ENCODE measurements at places on chromosomes 5 and 9. TPM values are rescaled to one million over a fixed set of nuclear protein-coding genes. Genes with fewer than 3 reads are reported as not detected.

DNA sequence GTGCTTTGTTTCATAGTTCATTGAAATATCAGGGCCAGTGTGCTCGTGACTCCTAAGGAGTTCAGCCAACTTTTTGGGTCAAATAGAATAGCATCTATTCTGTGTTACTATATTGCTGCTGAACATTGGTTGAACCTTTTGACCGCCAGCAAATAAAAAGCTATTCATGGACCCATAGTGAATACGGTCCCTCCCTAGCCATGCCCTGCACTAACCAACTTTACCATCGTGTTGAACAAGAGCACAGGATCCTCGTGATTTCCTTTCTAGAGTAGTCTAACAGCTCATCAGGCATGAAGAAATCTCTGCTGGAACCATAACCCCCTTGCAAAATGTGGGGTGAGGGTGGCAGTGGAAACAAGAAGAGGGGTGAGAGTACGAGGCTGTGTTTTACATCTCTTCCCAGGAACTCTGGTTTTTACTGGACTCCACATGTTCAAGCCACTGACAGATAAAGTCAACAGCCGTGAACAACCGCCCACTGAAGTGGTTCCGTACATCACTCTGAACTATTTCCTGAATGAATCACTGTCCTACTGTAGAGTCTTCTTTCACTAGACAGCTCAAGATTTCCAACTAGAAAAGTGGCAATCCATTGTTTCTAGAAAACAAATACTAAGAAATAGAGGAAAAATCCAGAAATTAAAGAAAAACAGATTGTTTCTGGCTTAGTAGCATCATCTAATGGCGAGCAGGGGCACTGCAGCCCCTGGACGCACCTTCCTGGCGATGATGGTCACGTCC lies 70.1 kb upstream of the SPATA31E1 start:
- H3K27ac ChIP-seq, result no peak overlapping the region
- H3K4me3 ChIP-seq, result no peak overlapping the region
- H3K4me1 ChIP-seq, result peaks cover 5% of the 10 kb centered on the region
- DNase-seq, result peak; percentile 38

- H3K27me3 ChIP-seq, result no peaks in the 10 kb centered on the region
- no peak for DNase-seq
- H3K4me1 ChIP-seq, result peaks cover 14% of the 10 kb centered on the region
- no peaks in the 10 kb centered on the region for H3K36me3 ChIP-seq
- H3K27ac ChIP-seq, result no peak overlapping the region
Measured at GRCh38 chr9:86980802-86981201, 33.5 kb upstream of the GAS1 start.

DNA sequence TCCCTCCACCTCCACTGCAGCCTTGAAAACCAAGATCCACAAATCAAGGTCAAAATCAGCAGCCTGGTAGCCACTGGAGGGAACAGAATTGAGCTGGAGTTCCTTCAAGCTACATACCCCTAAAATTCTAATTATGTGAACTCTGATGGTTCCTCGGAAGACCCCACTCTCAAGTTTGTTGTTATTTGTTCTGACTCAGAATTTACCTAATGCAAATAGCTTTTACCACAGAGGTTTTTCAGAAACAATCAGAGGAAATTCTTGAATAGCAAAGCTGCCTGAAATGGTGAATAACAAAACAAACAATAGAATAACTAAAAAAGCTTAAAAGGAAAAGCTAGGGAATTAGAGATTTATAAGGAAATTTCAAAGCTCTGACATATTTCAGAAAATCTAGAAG lies 220.0 kb downstream of the CDH18 start:
- no peaks in the 10 kb centered on the region for H3K4me1 ChIP-seq
- H3K4me3 ChIP-seq, result no peak overlapping the region
- no peak overlapping the region for H3K27ac ChIP-seq
- H3K27me3 ChIP-seq, result no peaks in the 10 kb centered on the region

GRCh38 chr5:169831331-169831730 lies 149.0 kb downstream of the INSYN2B start:
- H3K4me3 ChIP-seq, result no peak overlapping the region
- H3K27ac ChIP-seq, result no peak overlapping the region
- peaks cover under 1% of the 10 kb centered on the region for H3K36me3 ChIP-seq
- no peaks in the 10 kb centered on the region for H3K27me3 ChIP-seq

DNA sequence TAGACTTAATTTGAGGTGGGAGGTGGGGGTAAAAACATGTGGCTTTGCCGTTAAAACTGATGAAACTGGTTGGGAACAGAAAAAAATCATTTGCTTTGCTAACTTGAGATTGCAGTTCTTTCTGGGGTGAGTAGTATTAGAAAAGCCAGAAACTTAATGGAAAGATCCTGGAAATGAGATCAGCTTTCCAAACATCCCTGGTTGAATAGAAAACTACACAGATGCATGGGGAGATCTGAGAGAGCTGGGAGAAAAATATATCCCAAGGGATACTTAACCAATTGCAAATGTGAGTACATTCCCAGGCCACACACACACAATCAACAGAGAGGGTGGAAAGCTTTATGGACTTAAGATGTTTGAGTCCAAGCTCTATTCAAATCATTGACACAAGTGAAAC lies 222.3 kb downstream of the YTHDC2 start:
- H3K27ac ChIP-seq, result no peak overlapping the region
- no peak for DNase-seq
- H3K27me3 ChIP-seq, result no peaks in the 10 kb centered on the region
- no peak overlapping the region for H3K4me3 ChIP-seq
- no peaks in the 10 kb centered on the region for H3K36me3 ChIP-seq

DNA sequence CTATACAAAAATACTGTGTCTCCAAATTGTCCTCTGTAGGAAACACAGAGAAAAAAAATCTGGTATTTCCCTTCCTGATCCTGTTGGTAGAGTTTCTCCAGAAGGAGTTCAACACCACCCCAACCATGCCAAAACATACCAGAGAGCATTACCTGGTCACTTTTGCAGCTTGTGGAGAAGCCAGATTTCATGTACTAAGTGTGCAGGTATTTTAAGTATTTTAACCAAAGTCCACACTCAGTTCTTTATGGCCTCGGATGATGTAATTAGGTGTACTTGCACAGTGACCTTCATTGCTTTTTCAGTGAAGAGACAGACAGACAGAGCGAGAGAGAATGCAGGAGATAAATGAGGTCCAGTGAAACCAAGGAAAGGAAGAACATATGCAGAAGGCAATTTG lies 2046.8 kb upstream of the CDH9 start:
- no peak overlapping the region for H3K27ac ChIP-seq
- no peaks in the 10 kb centered on the region for H3K36me3 ChIP-seq
- no peak for DNase-seq
- H3K4me1 ChIP-seq, result peaks cover 3% of the 10 kb centered on the region
- peaks cover 3% of the 10 kb centered on the region for H3K27me3 ChIP-seq
- no peak overlapping the region for H3K4me3 ChIP-seq

GRCh38 chr5:53480416-53481158 lies at the start of gene FST:
Gene FST, plus strand, starts transcription at chr5:53480629. Its CDS starts 163 bp downstream, at chr5:53480792.
- peak within 1 kb of the TSS; percentile 30 for H3K27ac ChIP-seq
- peak; percentile 65 for DNase-seq
- H3K4me3 ChIP-seq, result peak within 1 kb of the TSS; percentile 93
- H3K36me3 ChIP-seq, result peaks cover 5% of the 10 kb centered on the region

DNA sequence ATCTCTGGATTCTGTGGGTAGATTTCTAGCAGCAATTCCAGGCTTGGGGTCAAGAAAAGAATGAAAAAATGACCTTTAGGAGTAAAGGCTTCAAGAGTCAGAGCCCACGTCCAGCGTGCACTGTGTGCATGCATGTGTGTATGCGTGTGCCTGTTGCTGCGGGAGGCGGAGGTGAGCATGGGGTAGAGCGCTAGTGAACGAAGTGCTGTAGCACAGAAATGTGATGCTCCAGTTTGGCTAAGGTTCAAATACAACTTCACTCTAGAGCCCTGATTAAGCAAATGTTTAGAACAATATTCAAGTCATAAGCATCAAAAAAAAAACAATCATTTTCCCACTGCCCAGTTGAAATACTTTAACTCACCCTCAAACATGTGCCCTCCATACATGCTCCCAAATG lies 403.9 kb downstream of the ZNF608 start:
- peaks cover 3% of the 10 kb centered on the region for H3K4me1 ChIP-seq
- no peak overlapping the region for H3K4me3 ChIP-seq
- H3K27ac ChIP-seq, result no peak overlapping the region
- no peaks in the 10 kb centered on the region for H3K27me3 ChIP-seq

GRCh38 chr5:73743161-73743560 lies 117.2 kb downstream of the ARHGEF28 start:
- no peaks in the 10 kb centered on the region for H3K4me1 ChIP-seq
- no peak overlapping the region for H3K27ac ChIP-seq
- H3K36me3 ChIP-seq, result peaks cover 4% of the 10 kb centered on the region
- H3K27me3 ChIP-seq, result peaks cover 3% of the 10 kb centered on the region

DNA sequence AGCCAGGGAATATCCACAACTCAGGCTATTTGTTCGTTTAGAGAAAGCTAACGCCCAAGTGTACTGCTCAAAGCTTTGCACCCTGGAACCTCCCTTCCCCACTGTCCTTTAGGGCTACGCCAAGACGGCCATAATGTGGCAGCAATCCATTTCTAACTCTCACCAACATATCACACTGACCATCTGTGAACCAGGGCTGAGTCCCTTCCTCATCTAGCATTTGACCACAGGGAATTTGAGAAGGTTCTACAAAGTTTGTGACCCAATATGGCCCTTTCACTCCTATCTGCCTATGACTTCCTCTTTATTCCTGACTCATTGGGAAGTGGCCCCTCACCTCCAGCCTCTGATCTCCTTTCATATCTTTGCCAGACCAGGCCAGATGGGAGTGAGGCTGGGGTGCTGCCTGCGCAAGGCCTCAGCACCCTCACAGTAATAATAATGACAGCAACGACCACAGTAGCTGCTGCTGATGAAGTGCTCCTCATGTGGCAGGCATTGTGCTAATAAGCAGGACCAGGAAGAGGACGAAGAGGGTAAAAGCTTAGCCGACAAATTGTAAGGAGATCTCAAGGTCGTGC lies 9.3 kb upstream of the ARAP3 start:
- DNase-seq, result no peak
- H3K36me3 ChIP-seq, result no peaks in the 10 kb centered on the region
- peaks cover 4% of the 10 kb centered on the region for H3K4me1 ChIP-seq
- no peak overlapping the region for H3K4me3 ChIP-seq
- no peak overlapping the region for H3K27ac ChIP-seq

DNA sequence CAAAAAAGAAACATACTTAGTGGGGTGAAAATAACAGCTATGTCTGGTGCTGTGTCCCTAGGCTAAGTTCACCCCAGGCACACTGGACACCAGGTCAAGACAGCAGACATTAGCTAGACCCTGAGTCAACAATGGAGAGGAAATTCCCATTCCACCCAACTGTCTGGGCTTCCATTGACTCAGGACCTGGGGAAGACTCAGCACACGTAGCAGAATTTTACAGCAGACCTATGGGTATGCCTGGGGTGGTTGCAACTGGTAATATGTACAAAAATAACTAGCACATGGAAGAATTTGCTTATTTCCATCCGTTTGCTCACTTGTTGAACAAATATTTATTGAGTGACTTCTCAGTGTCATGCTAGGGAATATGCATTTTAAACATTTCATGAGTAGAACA lies 117.0 kb downstream of the GAS1 start:
- H3K36me3 ChIP-seq, result no peaks in the 10 kb centered on the region
- no peak overlapping the region for H3K27ac ChIP-seq
- DNase-seq, result no peak
- no peaks in the 10 kb centered on the region for H3K4me1 ChIP-seq
- H3K27me3 ChIP-seq, result no peaks in the 10 kb centered on the region

DNA sequence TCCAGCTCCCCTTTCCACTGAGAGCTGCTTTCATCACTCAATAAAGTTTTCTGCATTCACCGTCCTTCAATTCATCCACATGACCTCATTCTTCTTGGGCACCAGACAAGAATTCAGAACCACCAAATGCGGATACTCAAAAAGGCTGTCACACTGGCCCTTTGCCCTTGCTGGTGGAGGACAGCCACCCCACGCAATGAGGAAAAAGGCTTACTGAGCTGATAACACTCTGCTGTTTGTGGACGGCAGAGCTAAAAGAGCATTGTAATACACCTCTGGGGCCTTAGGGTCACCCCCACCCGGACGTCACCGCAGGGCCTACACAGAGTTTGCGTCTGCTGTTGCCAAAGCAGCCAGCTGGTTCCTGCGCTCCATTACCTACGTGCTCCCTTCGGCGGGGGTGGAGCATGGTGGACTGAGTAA lies 51.2 kb upstream of the ZNF608 start:
- H3K27me3 ChIP-seq, result peaks cover 2% of the 10 kb centered on the region
- H3K36me3 ChIP-seq, result no peaks in the 10 kb centered on the region
- peaks cover 18% of the 10 kb centered on the region for H3K4me1 ChIP-seq
- H3K4me3 ChIP-seq, result no peak overlapping the region

GRCh38 chr5:80284720-80285119 lies 28.9 kb upstream of the SERINC5 start:
- H3K27me3 ChIP-seq, result no peaks in the 10 kb centered on the region
- no peak for DNase-seq
- no peaks in the 10 kb centered on the region for H3K36me3 ChIP-seq
- no peak overlapping the region for H3K4me3 ChIP-seq
- no peaks in the 10 kb centered on the region for H3K4me1 ChIP-seq

DNA sequence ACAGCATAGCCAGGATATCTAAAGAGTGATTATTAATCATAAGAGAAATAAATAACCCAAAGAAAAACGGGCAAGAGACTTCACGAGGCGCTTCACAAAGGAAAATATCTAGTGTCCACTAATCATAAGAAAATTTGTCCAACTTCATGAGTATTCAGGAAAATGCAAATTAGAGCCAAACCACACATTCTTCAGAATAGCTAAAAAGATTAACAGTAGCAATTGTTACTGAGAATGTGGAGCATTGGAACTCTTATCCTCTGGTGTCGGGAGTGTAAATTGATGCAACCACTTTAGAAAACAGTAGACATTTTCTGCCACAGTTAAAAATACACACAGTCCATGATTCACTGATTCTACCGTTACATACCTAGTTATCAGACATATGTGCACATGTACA lies 145.7 kb downstream of the CWC27 start:
- no peak for DNase-seq
- H3K36me3 ChIP-seq, result peaks cover 11% of the 10 kb centered on the region
- H3K27me3 ChIP-seq, result no peaks in the 10 kb centered on the region
- H3K4me3 ChIP-seq, result no peak overlapping the region
- H3K27ac ChIP-seq, result no peak overlapping the region

Gene CRB2
- 6.8 TPM for total RNA-seq

Gene BTNL8
- not detected for total RNA-seq

Gene TXNDC8
- total RNA-seq, result not detected

Gene FGFR4
- total RNA-seq, result 5.2 TPM

Gene PCDHB2
- 103 TPM for total RNA-seq

Gene PAPPA
- 10.5 TPM for total RNA-seq

Data from glutamatergic neuron (in vitro differentiated cells).